ENCODE measurements at places on chromosomes 1 and 21.

GRCh38 chr1:186865253-186865652 is 36.5 kb downstream of the PLA2G4A start:
- DNase-seq = no peak

GRCh38 chr1:89719502-89720306 is 86.8 kb downstream of the LRRC8C start:
- DNase-seq = no peak

DNA sequence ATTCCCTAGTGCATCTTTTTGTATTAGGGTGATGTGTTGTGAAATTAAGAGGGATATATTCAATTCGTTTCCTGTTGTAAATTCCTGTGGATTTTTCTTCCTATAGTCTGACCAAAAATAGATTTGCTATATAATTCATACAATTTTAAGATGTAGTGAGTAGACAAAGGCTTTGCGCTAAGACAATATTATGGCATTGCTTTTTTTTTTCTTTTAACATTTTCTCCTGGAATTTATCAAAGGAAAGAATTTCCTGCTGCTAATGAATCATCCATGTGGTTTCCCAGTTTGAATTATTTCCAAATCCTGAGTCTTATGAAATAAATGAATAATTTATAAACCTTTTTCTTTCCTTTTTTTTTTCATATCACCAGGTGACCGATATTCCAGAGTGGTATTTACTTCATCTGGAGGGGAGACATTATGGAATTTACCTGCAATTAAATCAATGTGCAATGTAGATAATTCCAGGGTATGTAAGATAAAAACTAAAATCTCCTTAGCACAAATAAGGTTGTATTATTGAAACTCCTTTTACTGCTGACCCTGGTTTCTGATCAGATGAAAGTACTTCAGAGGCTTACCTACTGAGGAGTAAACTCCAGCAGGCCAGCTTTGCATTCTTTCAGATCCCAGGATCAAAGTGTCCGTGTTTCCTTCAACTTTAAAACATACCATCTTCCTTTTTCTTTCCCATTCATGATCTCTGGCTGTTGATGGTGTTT is 148.4 kb downstream of the TLR5 start:
- DNase-seq = no peak

GRCh38 chr1:202090994-202091393 is 31.7 kb upstream of the GPR37L1 start:
- DNase-seq = no peak

- DNase-seq = no peak
Measured at GRCh38 chr21:35314857-35315582, 265.9 kb upstream of the RUNX1 start.

DNA sequence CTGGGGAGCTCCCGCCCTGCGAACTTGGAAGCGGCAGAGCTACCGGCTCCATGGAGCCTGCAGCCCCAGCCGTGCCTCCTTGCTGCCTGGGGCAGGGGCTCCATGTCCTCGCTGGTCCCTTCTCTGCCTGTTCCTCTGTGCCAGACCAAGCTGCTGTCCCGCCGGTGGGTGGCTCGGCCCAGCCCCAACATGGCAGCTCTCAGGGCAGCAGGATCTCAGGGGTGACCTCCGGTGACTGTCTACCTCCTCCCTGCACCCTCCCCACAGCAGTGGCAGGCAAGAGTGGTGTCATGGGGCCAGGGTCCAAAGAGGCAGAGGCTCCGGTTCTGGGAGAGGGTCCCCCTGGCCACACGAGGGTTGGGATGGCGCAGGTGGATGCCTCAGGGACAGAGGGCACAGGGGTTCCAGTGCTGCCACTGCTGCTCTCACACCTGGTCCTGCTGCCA is 45.8 kb downstream of the ATP6V1G3 start:
- no peak for DNase-seq

DNA sequence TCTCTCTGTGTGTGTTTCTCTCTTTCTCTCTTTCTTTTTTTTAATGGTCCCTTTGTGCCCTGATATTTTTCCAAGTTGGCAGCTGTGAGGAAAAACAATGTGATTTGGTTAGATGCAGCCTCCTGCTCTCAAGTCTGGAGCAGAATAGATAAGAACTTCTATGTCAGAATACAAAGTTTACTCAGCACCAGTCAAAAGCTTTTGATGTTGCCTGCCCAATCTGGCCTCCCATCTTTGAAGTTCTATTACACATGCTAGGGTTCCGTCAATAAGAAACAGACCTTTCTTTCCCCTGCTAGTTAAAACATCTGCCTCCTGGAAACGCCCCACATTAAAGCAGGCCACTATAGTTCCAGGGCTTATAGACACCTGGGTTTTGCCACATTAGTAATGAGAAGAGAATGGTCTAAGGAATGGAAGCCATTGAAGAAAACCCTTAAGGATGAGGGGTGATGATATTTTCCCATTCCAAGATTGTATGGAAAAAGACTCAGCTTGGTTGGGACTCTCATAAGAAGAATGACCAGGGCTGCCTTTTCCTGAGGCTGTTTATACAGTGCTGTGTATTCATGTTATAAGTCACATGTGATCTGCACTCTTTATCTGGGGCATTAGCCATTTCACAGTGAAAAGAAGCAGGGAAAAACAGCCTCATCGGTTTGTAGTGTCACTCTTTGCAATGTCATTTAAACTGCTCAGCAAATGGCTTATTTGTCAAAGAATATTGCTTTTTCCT is 414.7 kb upstream of the PROX1 start:
- no peak for DNase-seq

- no peak for DNase-seq
Measured at GRCh38 chr1:204792354-204792692, 78.3 kb upstream of the NFASC start.

DNA sequence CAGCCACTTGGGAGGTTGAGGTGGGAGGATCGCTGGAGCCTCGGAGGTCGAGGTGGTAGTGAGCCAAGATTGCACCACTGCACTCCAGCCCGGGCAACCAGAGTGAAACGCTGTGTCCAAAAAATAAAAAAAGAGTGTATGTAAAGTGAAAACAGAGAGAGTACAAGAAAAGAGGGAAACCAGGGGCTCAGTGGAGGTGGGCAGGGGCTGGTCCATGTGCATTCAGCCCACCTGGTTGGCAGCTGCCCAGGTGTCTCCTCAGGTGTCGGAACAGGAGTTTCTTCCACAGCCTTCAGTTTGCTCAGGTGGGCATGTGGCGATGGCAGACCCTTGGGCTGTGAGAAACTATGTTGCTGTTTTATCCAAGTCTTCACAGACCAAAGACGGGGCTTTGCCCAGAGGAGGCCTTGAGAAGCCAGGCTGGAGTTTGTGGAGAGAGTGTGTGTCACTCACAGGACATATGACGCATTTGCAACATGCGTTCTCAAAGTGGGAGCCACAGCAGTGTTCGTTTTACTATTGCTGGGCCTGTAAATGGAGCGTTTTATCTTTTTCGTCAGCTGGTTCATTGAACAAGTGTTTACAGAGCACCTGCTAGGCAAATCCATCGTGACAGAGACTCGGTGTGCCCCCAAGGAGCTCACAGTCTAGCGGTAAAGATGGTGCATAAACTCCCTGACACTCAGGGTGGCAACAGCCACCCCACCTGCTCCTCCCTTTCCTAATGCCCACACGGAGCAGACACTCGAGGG is 22.4 kb upstream of the SAMD11 start:
- DNase-seq = no peak

GRCh38 chr1:11792106-11792505 is 13.7 kb downstream of the MTHFR start:
- no peak for DNase-seq

DNA sequence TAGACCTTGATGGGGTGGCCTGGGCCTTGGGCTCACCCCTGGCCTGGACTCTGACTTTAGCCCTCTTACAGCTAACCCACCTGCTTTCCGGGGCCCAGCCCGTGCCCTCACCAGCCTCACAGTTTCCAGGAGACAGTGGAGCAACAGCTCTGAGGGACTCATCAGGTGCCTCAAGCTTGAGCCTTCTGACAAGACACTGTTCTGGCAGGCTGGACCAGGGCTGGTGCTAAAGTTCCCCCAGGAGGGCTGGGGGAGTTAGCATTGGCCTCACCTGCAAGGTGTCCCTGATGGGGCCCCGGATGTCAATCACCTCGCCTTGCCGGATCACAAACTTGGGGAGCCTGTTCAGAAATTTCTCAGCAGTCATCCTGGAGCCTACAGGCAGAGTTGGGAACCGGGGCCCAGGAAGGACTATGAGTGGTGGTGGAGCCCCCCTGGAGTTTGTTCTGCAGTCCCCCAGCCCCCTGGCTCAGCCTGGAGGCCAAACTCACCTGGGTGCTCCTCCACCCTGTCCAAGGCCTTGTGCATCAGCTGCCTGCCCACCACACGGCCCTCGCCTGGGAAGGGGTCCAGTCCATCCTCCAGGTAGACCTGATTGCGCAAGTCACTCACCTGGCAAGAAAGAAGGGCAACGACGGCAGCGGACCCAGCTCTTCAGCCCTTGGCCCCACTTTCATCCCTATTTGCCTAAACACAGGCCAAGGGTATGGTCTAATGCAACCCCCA is 4.1 kb downstream of the SH3BGRL3 start:
- no peak for DNase-seq

DNA sequence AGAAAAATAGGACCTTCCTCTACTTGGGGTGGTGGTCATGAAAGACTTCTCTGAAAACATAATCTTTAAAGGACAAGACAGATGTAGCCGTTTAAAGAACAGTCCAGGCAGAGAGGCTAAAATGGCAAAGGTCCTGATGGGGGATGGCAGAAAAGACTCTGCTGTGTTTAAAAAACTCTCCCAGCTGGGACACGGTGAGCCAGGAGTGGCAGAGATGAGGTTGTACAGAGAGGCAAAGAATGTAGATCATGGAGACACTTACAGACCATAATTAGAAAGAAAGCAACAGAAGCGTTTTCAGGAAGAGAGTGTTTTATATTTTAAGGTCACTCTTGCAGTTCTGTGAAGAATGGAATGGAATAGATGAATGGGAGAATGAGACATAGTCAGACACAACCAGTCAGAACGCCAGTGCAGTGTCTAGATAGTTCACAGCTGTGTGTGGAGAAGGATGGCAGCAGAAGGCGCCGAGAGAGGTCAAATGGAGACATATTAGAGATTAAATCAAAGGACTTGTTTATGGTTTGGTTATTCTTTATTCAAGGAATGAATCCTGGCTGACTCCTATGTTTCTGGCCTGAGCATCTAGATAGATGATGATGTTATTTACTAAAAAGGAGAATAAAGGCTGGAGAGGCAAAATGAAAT is 47.8 kb downstream of the USP24 start:
- no peak for DNase-seq

DNA sequence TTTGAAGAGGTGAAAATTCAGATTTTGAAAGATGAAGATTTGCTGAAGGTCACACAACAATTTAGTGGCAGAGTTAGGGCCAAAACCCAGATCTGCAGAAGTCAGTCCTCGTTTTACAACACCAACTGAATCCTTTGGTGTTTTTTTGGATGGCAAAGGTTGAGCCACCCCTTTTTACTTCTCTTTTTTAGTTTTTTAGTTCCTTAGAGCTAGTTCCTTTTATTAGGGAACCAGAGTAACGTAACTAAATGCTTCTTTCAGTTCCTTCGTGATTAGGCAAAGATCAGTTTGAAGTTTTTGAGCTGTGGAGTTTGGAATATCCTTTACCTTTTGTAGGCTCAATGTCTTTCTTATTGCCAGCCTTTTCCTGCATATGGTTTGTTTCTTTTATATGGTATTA is 67.9 kb upstream of the ARID1A start:
- no peak for DNase-seq

DNA sequence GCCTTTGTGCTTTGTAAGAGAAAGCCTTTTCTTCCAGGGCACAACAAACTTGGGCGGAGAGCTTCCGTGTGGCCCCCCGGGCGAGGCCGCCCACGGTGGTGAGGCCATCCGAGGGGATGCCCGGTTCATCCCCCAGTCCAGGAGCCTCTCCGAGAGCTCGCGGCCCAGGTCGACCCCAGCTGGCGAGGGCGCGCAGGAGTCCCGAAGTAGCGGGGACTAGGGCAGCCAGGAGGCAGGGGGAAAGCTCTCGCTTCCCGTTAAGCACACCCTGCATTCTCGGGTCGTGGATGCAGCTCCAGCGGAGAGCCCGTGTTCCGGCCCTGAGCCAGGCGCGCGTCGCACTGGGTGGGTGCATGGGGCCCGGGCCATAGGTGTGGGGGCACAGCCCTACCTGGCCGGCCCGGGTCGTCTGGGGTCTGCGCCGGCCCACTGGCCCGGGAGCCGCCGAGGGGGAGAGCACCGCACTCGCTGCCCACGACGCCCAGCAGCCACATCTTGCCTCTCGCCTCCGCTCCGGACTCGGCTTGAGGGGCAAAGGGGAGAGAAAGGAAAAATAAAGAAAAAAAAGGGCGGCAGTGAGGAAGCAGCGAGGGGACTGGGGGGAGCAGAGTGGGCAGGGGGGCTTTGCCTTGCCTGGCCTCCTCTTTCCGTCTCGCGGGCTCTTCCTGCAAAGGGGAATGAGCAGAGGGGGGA is 1.8 kb downstream of the RNF220 start:
- no peak for DNase-seq

- no peak for DNase-seq
Measured at GRCh38 chr1:106063510-106063909, 993.0 kb upstream of the PRMT6 start.

- DNase-seq = no peak
Measured at GRCh38 chr1:28926629-28927265, 12.4 kb downstream of the EPB41 start.

All from stimulated activated CD8-positive, alpha-beta memory T cell treated with anti-CD3 and anti-CD28 coated beads, Interleukin-7, amount 100 ng/mL, for 1 hour (primary cell).